ENCODE measurements at places on chromosomes 16 and 17.

- no peak for DNase-seq
These were observed 3.0 kb downstream of the SSTR5 start for GRCh38 chr16:1075546-1075945.

DNA sequence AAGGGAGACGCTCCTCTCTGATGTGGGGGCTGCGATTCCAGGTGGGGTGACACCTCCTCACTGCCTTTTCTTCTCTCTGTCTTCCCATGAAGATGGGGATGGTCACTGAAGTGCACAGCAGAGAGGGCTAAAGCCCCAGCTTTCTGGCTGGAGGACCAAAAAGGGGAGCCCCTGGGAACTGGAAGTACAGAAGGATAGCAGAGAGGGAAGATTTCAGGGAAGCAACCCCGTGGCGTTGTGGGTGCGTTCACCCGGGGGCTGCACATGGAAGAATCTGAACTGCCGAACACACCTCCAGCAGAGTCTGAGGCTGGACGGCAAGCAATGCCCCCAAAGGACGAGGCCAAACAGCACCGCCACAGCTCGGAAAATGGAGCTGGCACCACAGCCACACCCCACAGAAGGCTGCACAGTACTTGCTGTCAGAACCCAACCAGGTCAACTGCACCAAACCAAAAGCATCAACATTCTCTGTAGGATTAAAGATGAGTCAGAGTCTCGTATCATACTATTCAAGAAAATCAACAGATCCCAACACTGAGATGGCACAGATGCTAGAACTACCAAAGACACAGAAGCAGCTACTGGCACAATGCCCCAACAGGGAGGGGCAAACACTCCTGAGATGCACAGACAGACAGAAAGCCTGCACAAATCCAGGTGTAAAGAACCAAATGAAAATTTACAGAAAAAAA lies 49.9 kb downstream of the MAP1LC3B start:
- no peak for DNase-seq

- no peak for DNase-seq
These were observed 5.6 kb upstream of the NOTUM start for GRCh38 chr17:81966343-81967243.

GRCh38 chr17:56739776-56740175 lies 93.9 kb downstream of the C17orf67 start:
- no peak for DNase-seq

- no peak for DNase-seq
These were observed at the start of gene RPRML for GRCh38 chr17:46979147-46979863. RPRML (minus strand) TSS chr17:46979253; CDS start chr17:46979007, 246 bp downstream.

GRCh38 chr16:81956213-81956948 lies 54.9 kb downstream of the SDR42E1 start:
- DNase-seq, result no peak

- no peak for DNase-seq
These were observed 37.6 kb downstream of the OR3A1 start for GRCh38 chr17:3260600-3260999.

DNA sequence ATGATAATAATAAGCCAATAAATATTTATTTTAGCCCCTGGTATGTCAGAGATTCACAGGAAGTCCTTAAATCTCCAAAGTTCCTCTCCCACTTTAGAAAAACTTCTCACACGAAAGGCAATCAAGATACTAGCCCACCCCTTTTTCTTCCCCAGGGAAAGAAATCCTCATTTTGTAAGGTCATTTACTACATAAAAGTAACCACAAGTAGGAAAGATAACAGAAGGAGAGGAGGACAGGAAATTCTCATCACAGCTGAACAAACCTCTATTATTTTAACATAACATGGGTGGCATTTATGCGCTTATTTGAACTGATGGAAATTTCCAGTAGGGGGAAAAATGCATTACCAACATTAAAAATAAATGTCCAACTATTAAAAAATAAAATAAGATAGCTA lies 3.4 kb downstream of the FAM222B start:
- no peak for DNase-seq

DNA sequence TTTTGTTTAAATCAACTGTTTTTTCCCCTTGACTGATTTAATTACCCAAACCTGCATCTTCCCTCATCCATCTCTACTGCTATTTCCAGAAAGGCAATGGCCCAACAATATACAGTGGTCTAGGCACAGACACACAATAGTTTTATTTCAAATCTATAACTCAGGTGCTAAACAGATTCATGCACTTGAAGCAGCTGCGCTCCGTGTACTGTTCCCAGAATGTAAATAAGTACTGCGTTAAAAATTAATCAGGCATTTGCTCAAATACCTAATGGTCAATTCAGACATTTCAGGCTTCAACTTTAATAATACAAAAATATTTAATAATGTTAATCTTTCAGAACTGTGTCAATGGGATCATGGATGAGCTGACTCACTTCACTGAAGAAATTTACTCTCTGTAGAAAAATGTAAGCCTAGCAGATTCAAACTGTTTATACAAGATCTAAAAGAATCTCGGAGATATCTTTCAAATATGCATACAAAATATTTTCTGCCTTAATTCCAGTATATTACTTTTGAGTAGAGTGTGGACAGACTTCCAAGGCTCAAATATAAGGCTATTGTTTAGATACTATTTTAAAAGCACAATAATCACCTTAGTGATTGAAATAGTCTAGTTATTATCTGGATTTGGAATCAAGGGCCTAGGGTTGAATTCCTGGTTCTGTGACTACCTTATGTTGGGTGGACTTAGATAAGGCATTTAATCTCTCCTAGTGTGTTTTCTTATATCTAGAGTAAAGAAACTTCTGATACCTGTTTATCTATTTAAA lies 97.4 kb upstream of the PSMD7 start:
- no peak for DNase-seq

DNA sequence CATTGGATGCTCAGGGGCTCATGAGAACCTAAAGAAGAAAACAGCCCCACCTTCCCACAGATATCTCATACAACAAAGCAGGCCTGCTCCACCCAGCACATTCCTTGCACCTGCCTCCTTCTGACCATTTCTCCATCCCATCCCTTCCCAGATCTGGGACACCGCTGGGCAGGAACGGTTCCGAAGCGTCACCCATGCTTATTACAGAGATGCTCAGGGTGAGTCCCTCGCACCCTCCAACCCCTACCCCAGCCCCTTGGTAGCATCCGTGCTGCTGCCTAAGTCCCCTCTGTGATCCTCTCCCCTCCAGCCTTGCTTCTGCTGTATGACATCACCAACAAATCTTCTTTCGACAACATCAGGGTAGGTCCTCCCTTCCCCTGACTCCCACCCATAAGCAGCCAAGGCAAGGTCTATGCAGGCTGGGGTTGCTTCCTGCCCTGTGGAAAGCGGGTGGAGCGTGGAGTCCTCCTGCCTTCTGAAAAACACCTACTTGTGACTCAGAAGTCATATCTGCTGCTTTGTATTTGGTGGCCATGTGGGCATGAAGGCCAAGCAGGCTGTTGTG lies 5.4 kb upstream of the NHERF1 start:
- DNase-seq, result no peak

GRCh38 chr16:75239542-75240122 lies 11.8 kb downstream of the BCAR1 start:
- DNase-seq, result no peak

GRCh38 chr17:79223471-79223870 lies 148.8 kb downstream of the ENGASE start:
- no peak for DNase-seq

DNA sequence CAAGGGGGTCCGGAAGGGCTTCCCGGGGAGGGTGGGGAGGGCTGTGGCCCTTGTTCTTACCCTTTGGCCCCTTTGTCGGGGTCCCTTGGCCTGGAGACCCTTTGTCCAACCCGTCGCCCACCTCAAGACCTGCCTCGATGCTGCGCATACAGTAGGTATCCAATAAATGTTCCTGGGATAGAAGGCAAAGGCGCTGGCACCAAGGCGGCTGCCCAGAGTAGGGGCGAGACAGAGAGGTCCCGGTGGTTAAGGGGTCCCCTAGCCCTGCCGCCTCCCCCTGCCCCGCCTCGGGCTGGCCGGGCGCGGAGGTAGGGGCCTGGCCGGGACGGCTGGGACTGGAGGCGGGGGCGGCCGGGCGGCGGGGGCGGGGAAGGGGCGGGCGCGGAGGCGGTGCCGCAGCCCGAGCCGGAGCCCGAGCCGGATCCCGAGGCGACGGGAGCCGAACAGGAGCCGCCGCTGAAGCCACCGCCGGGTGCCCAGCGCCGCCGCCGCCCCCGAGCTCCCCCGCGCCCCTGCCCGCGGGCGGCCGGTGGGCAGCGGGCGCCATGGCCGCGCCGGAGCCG lies at the start of gene NHERF2:
NHERF2 (plus strand) TSS at position 442 of the 563 bp plus-strand sequence; CDS start at position 546, 104 bp downstream.
- no peak for DNase-seq

DNA sequence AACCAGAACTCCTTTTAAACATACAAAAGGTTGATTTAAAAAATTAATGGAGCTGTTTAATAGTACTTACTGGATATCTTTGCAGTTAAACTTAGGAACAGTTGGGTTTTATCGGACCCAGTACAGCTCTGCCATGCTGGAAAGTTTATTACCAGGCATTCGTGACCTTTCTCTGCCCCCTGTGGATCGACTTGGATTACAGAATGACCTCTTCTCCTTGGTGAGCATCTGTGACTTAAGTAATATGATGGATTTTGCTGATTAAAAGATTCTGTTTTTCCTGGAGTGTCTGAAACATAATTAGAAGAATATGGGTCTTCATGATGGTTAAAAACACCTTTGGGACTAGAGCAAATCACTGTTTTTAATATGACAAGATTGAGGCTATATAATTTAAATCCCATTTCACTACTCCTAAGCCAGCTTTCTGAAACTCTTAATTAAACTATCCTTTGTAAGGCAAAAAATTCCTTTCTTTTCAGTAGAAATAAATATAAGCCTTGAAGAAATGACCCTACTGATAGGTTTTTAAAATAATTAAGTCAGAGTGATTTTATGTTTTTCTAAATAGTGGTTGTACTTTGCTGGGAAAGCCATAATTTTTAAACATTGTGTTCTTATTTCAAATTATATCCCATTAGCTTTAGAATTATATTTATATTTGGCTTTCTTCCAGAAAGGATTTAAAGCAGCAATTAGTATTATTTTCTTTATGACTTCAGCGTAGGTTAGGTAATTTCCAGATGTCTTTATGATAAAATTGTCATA lies 45.7 kb upstream of the KPNB1 start:
- no peak for DNase-seq

GRCh38 chr17:64413513-64413912 lies 22.9 kb upstream of the PECAM1 start:
- DNase-seq, result no peak

- DNase-seq, result no peak
These were observed 1.0 kb downstream of the FZD2 start for GRCh38 chr17:44558334-44558709.

DNA sequence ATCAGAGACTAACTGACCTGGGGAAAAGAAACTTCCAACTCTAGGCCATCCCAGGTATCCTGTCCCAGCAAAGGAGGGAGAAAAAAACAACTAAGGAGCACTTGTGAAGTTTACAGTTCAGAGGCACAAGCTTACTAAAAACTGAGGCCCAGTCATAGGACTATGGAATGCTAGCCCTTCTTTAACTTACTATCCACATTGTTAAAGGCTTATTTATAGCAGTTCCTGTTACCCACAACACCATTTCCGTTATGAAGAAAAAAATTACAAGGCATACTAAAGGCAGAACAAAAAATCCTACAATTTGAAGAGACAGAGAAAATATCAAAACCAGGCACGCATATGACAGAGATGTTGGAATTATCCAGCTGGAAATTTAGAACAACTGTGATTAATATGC lies 159.1 kb downstream of the CDH11 start:
- DNase-seq, result no peak

GRCh38 chr17:68733241-68734176 lies 132.3 kb upstream of the FAM20A start:
- DNase-seq, result no peak

GRCh38 chr17:55641676-55642081 lies 81.0 kb downstream of the TMEM100 start:
- DNase-seq, result no peak

DNA sequence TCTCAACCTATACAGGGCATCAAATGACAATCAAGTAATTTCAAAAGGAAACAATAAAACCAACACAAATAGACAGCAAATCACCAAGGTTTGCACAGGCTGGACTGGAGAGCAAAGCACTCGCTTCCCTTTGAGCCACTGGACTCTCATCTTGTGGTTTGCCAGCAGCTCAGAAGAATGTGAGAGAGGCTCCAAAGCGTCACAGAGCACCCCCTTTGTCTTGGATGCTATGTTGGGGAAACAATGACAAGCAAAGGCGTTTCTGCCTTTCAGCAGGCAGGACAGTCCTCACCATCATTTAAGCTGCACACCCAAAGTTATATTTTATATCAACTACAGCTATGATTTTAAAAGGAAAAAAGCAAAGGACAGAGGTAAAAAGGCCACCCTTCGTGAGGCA lies 13.2 kb downstream of the SLC6A4 start:
- no peak for DNase-seq

DNA sequence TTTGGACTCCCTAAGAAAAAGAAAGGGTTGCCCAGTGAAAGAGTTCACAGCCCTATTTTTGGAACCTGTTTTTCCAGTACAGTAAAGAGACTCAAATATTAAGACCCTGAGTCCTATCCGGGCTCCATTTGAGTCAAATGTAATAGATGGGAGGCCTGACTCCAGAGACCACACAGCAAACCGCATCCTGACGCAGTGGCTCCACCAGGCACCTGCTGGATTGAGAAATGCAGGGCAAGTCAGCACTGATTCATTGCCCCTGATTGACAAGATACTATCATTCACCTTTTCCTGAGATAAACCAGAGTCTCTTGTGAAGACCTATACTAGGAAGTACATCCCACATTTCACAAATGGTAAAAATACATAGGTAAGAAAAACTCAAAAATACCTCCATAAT lies 715.7 kb upstream of the SOX9 start:
- no peak for DNase-seq

DNA sequence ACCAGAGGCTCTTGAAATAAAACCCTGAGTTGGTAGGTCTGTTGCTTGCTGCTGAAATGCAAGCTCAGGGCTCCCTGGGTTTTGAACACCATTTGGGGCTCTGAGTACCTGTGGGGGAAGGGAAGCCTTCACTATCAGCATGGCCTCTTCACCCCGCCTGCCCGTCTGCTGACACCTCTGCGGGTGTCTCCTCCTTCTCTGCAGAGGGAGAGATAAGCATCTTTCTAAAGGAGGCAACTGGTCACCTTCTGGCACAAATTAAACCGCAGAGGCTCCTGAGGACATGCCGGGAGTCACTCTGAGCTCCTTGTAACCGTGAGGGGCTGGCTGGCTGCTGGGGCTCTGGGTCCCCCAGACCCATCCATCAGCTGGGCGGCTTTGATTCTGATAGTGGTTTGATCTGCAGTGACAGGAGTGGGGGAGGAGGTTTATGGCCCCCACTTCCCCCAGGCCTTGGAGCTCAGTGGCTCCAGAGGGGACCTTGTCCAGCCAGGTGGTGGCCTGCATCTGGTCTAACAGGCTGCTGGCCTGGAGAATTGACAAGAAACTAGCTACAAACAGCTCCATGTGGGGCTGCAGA lies 123.5 kb downstream of the IRF8 start:
- no peak for DNase-seq

GRCh38 chr16:83802135-83802534 lies 5.6 kb upstream of the HSBP1 start:
- DNase-seq, result no peak

GRCh38 chr17:60493847-60494321 lies 32.2 kb downstream of the APPBP2 start:
- DNase-seq, result no peak

- DNase-seq, result no peak
These were observed 258 bp downstream of the PRKCB start for GRCh38 chr16:23836078-23836403.

Data from NCI-H1436 treated with DMSO at 0.1 percent for 48 hours (cell line).